Thoracic aorta endothelial cell (primary cell): ENCODE measurements at places on chromosomes 2 and 18. TPM values are rescaled to one million over a fixed set of nuclear protein-coding genes. Genes with fewer than 3 reads are reported as not detected.

Gene G6PC2
- total RNA-seq = not detected in 2 replicates

Gene PLB1
- total RNA-seq = 0.50 and 0.53 TPM in 2 replicates

Gene AQP12A
- not detected in 2 replicates for total RNA-seq

Gene FKBP1B
- 11.2 and 13.4 TPM in 2 replicates for total RNA-seq

Gene DNER
- total RNA-seq = 0.07 and 0.13 TPM in 2 replicates

Gene TACR1
- total RNA-seq = not detected in 2 replicates

Gene NR4A2
- total RNA-seq = 0.13 and 0.22 TPM in 2 replicates

Gene LAMA1
- under 0.01 and 0.07 TPM in 2 replicates for total RNA-seq

Gene AGAP1
- 14.6 and 17.6 TPM in 2 replicates for total RNA-seq

Gene FAHD2B
- 4.3 and 6.7 TPM in 2 replicates for total RNA-seq

Gene SGO2
- total RNA-seq = 33.1 and 44.5 TPM in 2 replicates

Gene CDK15
- total RNA-seq = not detected in 2 replicates

Gene CAPN14
- total RNA-seq = under 0.01 and 0.14 TPM in 2 replicates

Gene CMPK2
- total RNA-seq = 1.1 and 1.9 TPM in 2 replicates

Gene PDE11A
- 0.14 and 0.27 TPM in 2 replicates for total RNA-seq

Gene GALNT5
- under 0.01 TPM in 1 of 2 replicates, not detected in the other for total RNA-seq
